Activated T-helper 2 cell treated with anti-CD3 and anti-CD28 coated beads, Interferon-gamma antibody, Interleukin-2, Interleukin-4, amounts not matched to agents 10 μg/mL and 5 μg/mL and 100 μg/mL, durations not matched to agents 14 hours and 24 hours and 36 hours (primary cell): ENCODE measurements at places on chromosomes 7 and 10.

DNA sequence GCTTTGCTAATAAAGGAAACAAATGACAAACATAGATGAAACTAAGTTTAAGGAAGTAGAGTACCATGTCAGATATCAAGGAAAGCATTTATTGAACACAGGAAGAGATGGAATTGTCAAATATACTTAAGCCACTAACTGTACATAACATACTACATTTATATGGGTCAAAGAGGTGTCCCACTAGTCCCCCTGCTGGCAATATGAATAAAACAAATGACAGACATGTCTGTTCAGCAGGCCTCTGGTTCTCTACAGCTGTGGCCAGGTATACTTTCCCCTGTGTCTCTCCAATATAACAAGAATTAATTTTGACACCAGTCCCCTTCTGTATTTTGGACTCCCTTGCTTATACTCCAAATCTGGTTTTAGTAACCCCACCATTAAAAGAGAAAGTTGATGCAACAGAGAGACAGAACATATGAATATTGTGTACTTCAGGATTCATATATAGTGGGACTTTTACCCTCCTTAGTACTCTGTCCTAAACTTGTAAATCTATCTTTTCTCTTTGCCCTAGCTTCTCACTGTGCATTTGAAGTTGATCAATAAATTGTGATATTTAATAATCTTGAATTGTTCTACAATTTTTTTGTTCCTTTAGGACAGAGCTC lies 42.9 kb downstream of the CD36 start:
- no peaks in the 10 kb centered on the region for H3K36me3 ChIP-seq

- no peak for DNase-seq
- no peak overlapping the region for H3K4me3 ChIP-seq
- peaks cover 10% of the 10 kb centered on the region for H3K27me3 ChIP-seq
- H3K27ac ChIP-seq: no peak overlapping the region
- no peaks in the 10 kb centered on the region for H3K36me3 ChIP-seq
These were observed 129.6 kb downstream of the PRPF18 start for GRCh38 chr10:13716081-13717071.

- H3K4me1 ChIP-seq: peaks cover 3% of the 10 kb centered on the region
- DNase-seq: no peak
- H3K27me3 ChIP-seq: peaks cover 2% of the 10 kb centered on the region
- H3K36me3 ChIP-seq: no peaks in the 10 kb centered on the region
- no peak overlapping the region for H3K27ac ChIP-seq
These were observed 12.5 kb downstream of the HABP2 start for GRCh38 chr10:113565364-113565763.

- H3K4me1 ChIP-seq: no peaks in the 10 kb centered on the region
- no peak overlapping the region for H3K4me3 ChIP-seq
- no peaks in the 10 kb centered on the region for H3K36me3 ChIP-seq
These were observed 68.1 kb upstream of the ADCY1 start for GRCh38 chr7:45506059-45506458.

DNA sequence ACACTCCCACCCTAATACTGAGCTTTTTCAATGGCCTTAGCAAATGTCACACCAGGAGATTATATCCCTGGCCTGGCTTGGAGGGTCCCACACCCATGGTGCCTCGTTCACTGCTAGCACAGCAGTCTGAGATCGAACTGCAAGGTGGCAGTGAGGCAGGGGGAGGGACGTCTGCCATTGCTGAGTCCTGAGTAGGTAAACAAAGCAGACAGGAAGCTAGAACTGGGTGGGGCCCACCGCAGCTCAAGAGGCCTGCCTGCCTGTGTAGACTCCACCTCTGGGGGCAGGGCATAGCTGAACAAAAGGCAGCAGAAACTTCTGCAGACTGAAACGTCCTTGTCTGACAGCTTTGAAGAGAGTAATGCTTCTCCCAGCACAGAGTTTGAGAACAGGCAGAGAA lies 338.9 kb upstream of the MBL2 start:
- DNase-seq: peak; percentile 12
- H3K4me3 ChIP-seq: no peak overlapping the region
- no peak overlapping the region for H3K27ac ChIP-seq
- no peaks in the 10 kb centered on the region for H3K4me1 ChIP-seq
- no peaks in the 10 kb centered on the region for H3K27me3 ChIP-seq
